ENCODE measurements at places on chromosomes 3 and 15. TPM values are rescaled to one million over a fixed set of nuclear protein-coding genes. Genes with fewer than 3 reads are reported as not detected.

- H3K4me3 ChIP-seq: no peak overlapping the region
- no peaks in the 10 kb centered on the region for H3K36me3 ChIP-seq
- peaks cover 11% of the 10 kb centered on the region for H3K4me1 ChIP-seq
- no peak overlapping the region for H3K27ac ChIP-seq
Observed at GRCh38 chr3:43155464-43156121, 49.7 kb upstream of the POMGNT2 start.

DNA sequence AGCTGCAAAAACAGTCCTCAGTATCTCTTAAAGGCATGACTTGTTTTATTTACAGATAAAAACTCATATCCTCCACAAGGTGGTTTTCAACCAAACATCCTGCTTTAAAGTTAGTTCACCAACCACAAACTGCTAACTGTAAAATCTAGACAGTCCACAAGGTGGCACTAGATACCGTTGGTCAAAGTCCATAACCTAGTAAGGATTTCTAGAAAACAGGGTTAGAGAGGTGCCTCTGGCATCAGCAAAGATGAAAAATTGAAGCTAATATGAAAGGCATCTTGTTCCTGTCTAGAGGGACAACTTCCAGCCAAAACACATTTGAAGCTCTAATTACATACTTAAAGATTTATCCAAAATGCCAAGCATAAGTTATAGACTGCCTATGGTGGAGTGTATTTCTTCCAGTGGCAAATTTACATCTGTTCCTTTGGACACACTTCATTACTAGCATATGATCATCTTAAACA lies 56.0 kb downstream of the ZMAT3 start:
- H3K4me3 ChIP-seq: no peak overlapping the region
- H3K27me3 ChIP-seq: no peaks in the 10 kb centered on the region
- no peaks in the 10 kb centered on the region for H3K4me1 ChIP-seq
- no peak overlapping the region for H3K27ac ChIP-seq
- H3K36me3 ChIP-seq: no peaks in the 10 kb centered on the region

DNA sequence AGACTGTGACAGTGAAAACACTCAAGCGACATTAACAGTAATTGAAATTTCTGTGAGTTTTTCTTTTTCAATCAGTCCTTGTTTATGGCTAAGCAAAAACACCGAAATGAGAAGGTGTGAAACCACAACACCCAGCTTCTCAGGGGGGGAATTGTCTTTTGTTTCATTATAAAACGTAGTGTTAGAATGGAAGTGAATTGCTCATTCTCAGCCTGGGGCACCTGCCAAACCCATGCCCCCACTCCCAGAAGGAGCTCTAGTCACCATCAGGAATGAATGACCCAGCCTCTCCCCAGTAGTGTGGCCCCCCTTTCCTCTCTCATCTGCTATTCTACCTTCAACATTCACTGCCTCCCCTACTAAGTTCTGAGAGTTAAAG lies 185.8 kb upstream of the CFAP20DC start:
- peak; percentile 33 for DNase-seq
- H3K4me3 ChIP-seq: no peak overlapping the region
- no peak overlapping the region for H3K27ac ChIP-seq
- no peaks in the 10 kb centered on the region for H3K4me1 ChIP-seq

DNA sequence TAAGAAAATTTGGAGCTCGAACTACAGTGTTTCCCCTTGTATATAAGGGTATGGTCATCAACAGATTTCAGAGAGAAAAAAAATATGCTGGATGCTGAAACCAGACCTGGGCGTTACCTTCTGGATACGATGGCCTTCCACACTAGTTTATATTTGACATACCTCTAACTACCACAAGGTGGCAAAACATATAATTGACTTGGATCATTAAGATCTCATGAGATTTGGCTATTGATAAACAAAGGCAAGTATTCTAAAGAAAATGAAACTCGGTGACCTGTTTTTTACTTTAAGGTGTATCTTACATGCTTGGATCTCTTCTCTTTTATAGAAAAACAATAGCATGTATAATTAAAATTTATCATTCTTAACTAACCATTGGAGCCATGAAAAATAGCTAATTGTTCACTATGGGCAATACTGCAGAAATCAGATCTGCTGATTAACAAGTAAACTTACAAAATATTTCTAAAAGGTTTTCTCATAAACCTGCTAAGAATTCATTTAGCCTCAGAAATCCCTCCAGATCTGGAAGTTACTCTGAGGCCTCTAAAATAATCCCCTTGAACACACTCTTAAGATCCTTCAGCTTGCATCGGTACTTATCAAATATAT lies 300.6 kb upstream of the KCNH8 start:
- no peaks in the 10 kb centered on the region for H3K36me3 ChIP-seq
- DNase-seq: no peak
- H3K4me3 ChIP-seq: no peak overlapping the region
- H3K27ac ChIP-seq: no peak overlapping the region

DNA sequence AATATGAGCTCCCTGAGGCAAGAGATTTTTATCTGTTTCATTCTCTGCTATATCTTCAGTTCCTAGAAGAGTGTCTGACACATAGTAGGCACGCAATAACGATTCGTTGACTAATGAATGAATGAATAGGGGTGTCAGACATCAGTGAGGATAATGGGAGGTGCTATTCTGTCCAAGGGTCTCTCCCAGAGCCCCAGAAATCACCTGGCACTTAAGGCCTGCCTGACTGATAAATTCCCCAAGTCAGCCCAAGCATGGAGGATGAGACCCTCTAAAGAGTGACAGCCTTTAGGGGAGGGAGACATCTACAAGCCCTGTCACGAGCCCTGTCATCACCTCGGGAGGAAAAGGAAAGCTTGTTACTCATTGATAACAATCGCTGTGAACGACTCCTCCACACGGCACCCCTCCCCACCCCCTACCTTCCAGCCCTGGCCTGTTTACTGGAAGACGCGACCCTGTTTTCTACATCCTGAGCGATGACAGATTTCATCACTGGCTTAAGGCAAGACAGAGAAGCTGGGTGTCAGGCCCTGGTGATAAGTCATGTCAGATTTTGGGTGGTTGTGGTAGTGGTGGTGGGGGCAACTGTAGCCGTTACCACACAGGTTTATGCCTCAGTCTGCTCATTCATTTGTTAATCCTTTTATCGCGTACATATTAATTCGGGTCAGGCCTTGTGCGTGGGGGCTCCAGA lies 23.1 kb downstream of the BHLHE40 start:
- H3K36me3 ChIP-seq: no peaks in the 10 kb centered on the region
- no peak overlapping the region for H3K27ac ChIP-seq
- DNase-seq: no peak
- H3K4me1 ChIP-seq: no peaks in the 10 kb centered on the region
- H3K27me3 ChIP-seq: no peaks in the 10 kb centered on the region
- no peak overlapping the region for H3K4me3 ChIP-seq

DNA sequence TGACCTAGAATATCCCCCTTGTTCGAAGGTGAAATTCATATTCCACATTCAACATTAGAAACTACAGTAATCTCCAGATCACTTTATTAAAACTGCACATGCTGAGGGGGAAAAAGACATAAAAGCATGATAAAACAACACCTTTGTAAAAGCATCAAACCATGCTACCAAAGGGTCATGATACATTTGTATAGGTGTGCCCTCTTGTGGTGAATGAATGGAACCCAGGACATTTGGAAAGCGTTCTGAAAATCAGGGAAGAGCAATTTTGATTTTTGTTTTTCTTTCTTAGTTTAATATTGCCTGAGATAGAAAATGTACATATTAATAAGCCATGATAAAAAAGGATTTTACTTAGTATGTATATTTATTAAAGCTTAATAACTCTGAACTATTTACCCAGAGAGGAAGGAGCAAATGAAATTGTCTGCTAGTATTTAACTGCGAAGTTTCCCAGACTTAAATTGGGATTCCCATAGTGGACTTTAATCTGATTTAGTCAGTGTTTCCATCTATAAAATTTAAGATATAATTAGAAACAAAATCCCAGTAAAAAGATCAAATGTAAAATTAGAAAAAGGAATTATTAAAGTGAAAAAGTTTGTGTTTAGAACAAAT lies 105.8 kb upstream of the ARL6 start:
- DNase-seq: peak; percentile 11
- no peaks in the 10 kb centered on the region for H3K27me3 ChIP-seq
- no peaks in the 10 kb centered on the region for H3K4me1 ChIP-seq
- no peak overlapping the region for H3K27ac ChIP-seq
- H3K36me3 ChIP-seq: no peaks in the 10 kb centered on the region

P3H2 gene
- total RNA-seq: 4.6 TPM

DNA sequence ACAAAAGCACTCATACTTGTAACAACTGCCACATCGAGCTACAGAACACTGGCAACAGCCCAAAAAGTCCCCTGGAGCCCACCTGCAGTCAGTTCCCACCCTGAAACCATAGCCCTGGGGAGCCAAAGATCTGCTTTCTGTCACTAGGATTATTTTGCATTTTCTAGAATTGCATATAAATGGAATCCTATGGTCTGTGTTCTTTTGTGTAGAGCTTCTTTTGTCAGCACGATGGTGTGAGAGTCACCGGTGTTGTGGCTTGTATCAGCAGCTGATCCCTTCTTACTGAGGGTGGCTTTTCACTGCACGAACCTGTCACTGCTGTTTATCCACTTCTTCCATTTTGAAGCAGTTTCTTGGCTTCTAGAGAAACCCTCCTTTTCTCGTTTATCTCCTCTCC lies 60.1 kb upstream of the PRR23E start:
- no peak for DNase-seq
- peaks cover 21% of the 10 kb centered on the region for H3K27me3 ChIP-seq
- no peak overlapping the region for H3K27ac ChIP-seq
- H3K4me3 ChIP-seq: no peak overlapping the region

- no peaks in the 10 kb centered on the region for H3K4me1 ChIP-seq
- H3K4me3 ChIP-seq: no peak overlapping the region
- DNase-seq: no peak
Observed at GRCh38 chr3:66907136-66907535, 91.0 kb upstream of the KBTBD8 start.

NR1I2 gene
- total RNA-seq: under 0.01 TPM
